KG1 (cell line): ENCODE measurements at places on chromosomes 16 and 17.

- DNase-seq: no peak
These were observed 10.7 kb upstream of the TMEM92 start for GRCh38 chr17:50263331-50264262.

GRCh38 chr17:8552577-8553320 is 77.8 kb downstream of the MYH10 start:
- no peak for DNase-seq

DNA sequence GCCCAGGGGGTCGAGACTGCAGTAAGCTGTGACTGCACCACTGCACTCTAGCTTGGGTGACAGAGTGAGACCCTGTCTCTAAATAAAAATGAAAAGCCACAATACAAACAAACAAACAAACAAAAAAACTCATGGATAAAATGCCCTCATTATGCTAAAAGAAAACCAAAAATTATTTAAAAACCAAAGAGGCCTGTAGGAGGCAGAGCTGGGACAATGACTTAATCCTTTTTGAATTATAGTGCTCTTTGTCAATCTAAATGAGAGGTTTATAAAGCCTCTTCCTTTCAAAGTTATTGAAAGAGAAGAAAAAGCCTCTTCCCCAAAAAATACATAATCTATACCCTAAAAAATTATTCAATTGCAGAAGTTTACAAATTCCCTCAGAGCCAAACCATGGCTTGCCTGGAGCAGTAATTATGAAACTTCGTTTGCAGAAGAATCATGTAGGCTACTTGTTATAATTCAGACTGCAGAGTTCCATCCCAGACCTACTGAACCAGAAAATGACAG is 18.5 kb downstream of the CRLF3 start:
- no peak for DNase-seq

- DNase-seq: no peak
These were observed 3.4 kb upstream of the VPS53 start for GRCh38 chr17:718075-718474.

- DNase-seq: no peak
These were observed 54.8 kb downstream of the VMP1 start for GRCh38 chr17:59762049-59762823.
